H1 (cell line): ENCODE measurements at places on chromosomes 13 and 19.

DNA sequence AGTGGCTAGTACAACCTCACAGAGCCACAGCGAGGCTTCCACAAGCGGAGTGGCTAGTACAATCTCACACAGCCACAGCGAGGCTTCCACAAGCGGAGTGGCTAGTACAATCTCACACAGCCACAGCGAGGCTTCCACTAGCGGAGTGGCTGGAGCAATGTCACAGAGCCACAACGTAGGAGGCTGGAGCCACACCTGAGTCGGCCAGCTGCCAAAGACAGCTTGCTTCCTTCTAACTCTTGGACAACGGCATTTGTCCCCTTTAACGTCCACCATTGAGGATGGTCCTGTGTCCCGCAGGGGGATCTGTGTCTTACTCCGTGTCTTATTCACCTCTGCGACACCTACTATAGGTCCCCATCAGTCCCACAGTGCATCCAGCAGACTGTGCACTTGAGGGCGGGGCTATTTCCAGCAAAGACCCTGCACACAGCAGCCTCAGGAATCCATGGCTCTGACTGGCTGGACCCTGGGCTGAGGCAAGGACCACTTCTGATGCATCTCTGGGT, 3.7 kb downstream of the ZNF787 start:
- no peak for DNase-seq

DNA sequence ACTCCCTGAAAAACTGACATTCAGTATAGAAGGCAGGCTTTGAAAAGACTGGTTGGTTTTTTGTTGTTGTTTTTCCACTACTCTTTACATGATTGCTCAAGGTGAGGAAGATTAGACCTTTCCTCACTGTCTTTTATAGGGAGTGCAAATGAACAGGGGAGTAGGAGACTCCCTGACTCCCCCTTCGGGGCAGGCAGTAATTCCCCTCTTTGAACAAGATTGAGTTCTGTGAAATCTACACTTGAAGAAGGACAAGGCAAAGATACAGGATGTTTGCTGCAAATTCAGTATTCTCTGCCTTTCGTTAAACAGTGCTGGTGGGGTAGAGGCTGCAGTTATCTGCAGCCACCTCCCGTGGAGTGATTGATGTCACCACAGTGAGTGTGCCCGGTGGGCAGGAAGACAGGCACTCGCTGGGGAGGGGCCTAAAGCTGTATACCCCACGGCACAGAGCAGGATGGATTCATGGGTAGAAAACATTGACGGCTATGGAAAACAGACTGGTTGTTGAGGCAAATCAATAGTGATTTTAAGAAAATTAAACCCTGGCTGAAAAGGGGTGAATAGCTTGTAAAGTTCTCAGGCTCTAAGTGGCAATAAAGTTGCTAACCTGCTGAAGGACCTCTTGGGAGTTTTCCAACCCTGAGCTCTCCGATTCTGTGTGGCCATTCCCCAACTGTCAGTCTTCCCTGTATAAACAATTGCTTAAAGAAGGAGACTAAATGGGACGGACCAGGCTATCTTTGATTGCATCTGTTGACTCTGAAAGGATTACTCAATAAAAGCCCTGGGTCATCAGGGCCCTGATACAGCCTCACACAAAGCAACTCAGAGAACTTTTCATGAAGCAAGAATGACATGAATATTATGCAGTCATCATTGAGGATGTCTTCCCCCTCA, 308.3 kb downstream of the TBC1D4 start:
- DNase-seq: no peak

DNA sequence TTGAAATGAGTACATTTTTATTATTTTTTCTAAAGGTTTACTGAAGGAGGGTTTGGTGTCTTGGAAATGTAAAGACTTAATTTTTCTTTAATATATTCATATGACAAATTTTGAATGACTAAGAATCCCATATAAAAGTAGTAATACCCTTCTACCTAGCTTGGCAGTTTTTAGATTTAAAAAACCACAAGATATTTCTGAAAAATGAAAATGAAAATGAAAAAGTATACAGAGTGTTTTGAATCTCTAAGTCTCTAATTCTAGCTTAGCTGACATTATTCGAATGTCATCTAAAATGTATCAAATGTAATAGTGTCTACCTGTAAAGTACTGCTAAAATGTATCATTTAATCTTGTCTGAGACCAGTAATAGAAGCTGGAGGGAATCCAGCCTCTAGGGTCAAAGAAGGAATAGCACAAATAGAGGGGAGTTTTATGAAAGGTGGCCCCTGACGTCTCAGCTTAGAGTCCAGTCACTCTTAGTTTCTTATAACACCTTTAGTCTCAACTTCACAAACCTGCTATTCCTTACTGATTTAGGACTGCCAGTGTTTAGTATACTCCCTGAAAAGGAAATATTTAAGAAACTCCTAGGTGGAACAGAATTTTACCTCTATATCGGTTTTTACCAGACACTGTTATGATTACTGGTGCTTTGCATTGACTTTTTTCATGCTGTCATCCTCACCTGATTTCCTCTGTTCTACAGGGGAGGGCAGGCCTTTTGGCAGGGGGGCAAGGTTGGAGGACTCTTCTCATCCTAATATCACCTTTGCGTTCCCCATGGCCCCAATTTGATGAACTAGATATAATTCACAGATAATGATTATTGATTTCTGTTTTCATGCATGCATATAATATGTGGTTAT, 16.2 kb upstream of the MIR17HG start:
- no peak for DNase-seq

GRCh38 chr19:1611353-1611752, 6.1 kb upstream of the UQCR11 start:
- no peak for DNase-seq

DNA sequence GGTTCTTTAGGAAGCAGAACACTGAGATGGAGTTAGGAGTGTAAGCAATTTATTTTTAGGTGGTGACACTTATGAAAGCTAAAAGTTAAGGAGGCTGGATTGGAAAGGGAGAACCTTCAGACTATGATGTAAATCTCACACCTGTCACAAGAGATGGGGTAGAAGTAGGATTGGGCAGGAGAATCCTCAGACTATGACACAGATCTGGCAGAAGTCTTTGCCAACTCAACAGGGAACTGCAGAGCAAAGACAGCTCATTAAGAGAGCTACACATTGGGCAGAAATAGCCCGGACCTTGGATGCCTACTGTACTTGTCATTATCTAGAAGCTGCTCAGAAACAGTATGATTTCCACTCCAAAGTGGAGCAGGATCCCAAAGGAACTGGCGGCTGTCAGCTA, 134.4 kb downstream of the DNAJC15 start:
- DNase-seq: no peak

DNA sequence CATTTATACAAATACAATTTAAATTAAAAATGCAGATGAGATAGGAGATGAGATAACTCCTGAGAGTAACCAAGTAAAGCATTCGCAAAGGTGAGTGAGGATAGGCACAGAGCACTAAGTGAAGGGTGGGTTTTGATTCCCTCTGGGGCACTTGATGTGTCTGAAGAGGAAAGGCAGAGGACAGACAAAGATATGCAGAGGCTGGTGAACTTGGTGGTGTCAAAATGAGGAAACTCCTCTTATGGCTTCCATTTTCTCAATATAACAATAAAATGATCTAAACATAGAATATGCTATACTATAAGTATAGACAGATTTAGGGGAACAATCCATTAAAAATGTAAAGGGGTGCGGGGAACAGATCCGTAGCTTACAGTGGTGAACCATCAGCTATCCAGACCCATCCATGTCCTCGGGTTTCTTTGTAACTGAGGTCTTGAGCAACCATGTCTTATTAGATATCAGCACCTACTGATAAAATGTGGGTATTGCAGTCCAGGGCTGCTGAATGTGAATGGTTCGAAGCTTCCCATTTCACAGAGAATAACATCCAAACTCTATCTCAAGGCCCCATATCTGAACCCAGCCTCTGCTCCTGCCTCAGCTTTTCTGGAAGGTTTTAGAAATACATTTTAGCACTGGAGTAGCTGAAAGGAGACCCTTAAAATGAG, 73.9 kb upstream of the SLC10A2 start:
- no peak for DNase-seq

- peak; percentile 67 for DNase-seq
Measured at GRCh38 chr13:51849145-51850101, 4.4 kb upstream of the TMEM272 start.

GRCh38 chr13:21123956-21124355, 52.4 kb downstream of the SKA3 start:
- peak; percentile 74 for DNase-seq

- no peak for DNase-seq
Measured at GRCh38 chr13:23861310-23861709, 27.9 kb downstream of the MIPEP start.

DNA sequence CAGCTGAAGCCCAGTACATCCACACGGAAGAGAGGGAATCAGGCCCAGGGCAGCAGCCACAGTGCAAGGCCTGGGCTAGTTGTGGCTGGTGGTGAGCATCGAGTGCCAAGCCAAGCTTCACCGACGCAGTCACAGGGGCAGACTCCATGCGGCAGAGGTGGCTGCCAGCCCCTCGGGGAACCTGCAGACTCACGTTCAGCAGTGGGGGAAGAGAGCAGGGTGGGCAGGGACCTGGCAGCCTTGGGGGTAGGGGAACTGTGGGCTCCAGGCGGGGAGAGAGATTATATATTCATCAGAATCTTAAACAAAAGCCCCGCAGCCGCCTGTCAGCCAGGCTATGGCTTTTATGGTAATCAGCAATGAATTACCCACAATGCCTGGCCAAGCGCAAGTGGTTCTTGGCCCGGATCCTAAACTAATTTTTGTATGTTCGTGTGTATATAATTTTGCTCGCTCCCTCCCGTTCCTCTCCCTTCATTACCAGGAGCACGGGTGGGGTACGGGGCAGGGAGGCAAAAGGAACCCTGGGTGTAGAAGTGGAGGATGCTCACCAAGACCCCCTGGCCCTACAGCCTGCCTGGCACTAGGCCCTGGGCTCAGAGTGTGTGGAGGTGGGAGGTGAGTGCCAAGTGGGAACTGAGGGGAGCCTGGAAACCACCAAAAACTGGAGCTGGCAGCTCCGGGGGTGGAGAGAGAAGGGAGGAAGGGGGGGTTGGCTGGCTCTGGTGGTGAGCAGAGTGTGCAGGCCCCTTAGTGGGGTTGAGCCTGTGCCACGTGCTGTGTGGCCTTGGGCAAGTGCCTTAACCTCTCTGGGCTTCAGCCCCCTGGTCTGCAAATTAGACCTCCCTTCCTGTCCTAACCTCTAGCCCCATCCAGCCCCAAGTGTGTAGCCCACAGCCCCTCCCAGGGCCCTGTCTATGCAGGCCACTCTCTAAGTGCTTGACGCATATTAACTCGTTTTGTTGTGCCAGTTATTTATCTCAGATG, 31.9 kb downstream of the PTPRS start:
- no peak for DNase-seq

- DNase-seq: no peak
Measured at GRCh38 chr19:40411125-40411842, 1.9 kb downstream of the PRX start.

GRCh38 chr19:2528675-2529101, 52.8 kb downstream of the GADD45B start:
- no peak for DNase-seq

DNA sequence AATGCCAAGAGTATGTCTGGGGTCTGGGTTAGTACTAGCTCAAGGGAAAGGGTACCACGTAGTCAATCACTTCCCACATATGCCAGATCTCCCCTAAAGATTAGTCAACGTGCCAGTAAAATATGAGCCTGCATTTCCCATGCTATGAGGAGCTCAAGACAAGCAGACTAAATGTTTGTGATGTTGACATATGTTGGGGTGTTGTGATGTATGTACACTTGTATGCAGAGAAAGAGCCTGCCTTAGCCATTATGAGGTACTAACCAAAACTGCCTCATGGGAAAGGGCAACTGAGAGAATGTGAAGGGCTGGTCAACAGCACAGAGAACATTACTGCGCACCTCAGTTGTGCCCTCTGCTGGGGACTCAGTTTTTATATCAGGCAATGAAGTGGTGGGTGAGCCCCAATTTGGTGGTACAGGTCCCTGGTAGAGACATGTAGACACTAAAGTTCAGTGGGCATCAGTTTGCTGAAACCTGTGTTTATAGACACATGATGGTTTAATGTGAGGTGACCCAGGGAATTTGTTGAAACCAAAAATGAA, 287.0 kb downstream of the DCT start:
- peak; percentile 74 for DNase-seq

GRCh38 chr19:17754634-17755442, 3.6 kb downstream of the FCHO1 start:
- DNase-seq: no peak

DNA sequence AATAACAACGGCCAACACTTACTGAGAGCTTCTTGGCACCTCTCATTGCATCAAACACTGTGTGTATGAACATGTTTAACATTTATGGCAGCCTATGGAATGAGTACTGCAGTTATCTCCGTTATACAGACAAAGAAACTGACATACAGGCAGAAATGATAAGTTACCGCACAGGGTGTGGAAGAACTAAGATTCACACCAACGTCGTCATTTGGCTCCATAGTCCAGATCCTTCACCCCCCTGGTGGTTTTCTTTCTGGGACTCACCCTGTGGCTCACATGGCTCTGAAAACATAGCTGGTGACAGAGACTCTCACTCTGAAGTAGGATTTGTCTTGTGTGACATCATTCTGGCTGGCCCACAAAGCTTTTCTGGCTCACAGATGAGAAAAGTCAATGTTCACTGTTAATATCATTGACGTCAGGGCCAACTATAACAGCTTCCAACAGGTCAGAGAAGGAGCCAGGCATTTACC, 230.1 kb downstream of the DLEU7 start:
- DNase-seq: no peak

DNA sequence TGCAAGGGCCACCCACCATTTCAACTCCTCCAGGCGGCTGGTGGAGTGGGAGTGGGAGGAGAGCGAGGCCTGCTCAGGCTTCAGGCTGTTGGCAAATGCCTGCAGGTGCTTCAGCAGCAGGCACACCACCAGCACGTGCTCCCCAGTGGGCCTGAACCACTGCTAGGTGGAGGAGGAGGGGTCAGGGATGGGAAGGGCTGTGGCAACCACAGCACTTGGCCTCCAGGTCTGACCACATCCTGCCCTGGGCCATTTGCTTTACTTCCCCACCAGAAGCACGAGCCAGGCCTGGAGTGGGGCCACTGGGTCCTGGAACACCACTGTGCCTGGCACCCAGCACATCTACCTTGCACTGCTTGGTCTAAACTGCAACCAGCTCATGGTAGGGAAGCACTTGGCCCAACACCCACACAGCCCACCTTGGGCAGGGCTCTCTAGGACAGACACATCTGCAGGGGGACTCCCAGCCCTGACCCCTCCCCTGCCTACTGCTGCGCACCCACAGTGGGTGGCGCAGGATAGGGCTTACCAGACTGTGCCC, 26.2 kb downstream of the TUBA3C start:
- no peak for DNase-seq
